ENCODE measurements at places on chromosomes 12 and 14. TPM values are rescaled to one million over a fixed set of nuclear protein-coding genes. Genes with fewer than 3 reads are reported as not detected.

TPH2 gene
- total RNA-seq = not detected

VSIG10 gene
- total RNA-seq = 12.1 TPM

CHD8 gene
- total RNA-seq = 27.9 TPM

GLIPR1L1 gene
- total RNA-seq = not detected

PTCSC3 gene
- not detected for total RNA-seq

PMCH gene
- not detected for total RNA-seq

COX14 gene
- total RNA-seq = 195 TPM

PXN gene
- 59.8 TPM for total RNA-seq

NDUFA9 gene
- total RNA-seq = 338 TPM

EIF2S3B gene
- total RNA-seq = 0.22 TPM

KRT78 gene
- total RNA-seq = not detected

CLEC1A gene
- 2.4 TPM for total RNA-seq

KCNMB4 gene
- 1.4 TPM for total RNA-seq

JPH4 gene
- total RNA-seq = 0.19 TPM

CIDEB gene
- 3.1 TPM for total RNA-seq

CNTN1 gene
- 0.11 TPM for total RNA-seq

All from left ventricle myocardium inferior (tissue), 1 donor.